Stimulated activated CD4-positive, alpha-beta T cell treated with anti-CD3 and anti-CD28 coated beads, Interleukin-1b, Interleukin-23, amount 100 ng/mL, for 24 hours (primary cell): ENCODE measurements at places on chromosomes 7 and 10.

GRCh38 chr10:128814782-128815181, 652.3 kb upstream of the MGMT start:
- no peak for DNase-seq

DNA sequence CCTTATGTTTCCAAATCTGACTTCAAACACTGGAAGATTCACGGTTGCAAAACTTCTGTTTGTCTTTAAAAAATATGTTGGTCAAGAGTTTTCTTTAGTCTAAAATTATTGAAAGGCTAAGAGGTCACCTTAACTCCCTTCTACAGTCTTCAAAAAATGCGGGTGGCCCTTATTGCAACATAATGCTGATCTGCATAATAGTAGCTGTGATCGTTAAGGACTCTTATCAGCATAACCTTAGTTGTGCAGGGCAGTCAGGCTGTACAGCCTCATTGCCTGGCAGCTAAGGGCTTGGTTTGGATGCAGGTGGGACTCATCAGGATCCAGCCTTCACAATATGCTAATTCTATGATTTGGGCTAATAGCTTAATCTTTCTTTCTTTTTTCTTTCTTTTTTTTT, 15.0 kb downstream of the KIAA1217 start:
- DNase-seq = no peak

GRCh38 chr10:20991526-20991925, 94.4 kb upstream of the NEBL start:
- DNase-seq = no peak

DNA sequence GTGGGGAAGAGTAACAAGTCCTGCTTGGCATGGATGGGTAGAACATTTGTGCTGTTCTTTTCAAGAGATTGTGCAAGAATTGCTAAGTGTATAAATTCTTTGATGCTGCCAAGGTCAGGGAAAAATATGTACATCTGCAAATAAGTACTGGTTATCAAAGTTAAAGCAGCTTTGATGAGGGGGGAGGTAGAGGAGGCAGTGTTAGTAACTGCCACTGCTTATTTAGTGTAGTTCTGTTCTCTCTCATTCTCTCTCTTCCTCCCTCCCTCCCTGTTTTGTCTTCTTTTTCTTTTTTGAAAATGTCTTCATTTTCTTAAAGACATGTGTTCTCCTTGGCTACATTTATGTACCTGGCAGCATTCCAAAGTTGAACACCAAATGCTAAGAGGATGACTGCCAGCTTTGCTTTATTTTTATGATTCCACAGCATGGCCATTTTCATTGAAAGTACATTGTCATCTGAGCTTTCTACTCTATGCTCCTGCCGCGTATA, 18.6 kb downstream of the CACNB2 start:
- DNase-seq = no peak

DNA sequence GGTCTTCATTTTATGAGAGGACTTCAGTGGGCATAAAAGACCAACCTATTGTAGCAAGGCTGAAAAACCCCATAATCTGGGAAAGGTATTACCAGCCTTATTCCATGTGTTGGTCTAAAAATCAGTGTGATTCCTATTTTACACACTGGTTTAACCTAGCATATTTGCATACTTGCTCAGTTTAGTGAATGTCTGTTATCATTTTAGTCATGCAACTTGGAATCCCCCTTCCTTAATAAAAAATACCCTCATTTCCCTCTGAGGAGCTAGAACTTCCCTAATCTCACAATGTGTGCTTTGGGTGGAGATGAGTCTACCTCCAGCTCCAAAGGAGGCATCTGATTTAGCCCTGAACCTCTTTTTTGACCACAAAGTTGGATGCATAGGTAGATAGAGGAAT, 312.8 kb upstream of the SORCS1 start:
- no peak for DNase-seq

- no peak for DNase-seq
Measured at GRCh38 chr10:118839348-118839747, 84.6 kb upstream of the CACUL1 start.

DNA sequence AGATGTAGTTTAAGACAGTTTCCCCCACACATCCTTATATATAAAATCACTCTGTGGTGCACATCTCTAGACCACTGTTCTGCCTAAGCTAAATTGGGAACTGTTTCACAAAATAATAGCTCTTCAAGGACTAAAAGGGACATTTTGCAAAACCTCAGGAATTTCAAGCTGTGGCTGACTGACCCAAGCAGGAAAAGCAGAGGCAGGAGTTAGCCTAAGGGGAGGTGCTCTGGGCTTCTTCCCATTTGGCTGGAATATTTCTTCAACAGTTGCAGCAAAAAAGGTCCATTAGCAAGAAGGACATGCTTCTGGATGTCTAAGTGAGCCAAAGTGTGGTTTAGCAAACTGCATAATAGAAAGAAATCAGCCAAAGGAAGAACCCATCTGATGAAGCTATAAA, 551.2 kb upstream of the ANKRD30A start:
- DNase-seq = no peak

- no peak for DNase-seq
Measured at GRCh38 chr7:157684909-157685429, 348.2 kb downstream of the DNAJB6 start.

- no peak for DNase-seq
Measured at GRCh38 chr7:150860291-150860977, 8.1 kb downstream of the AOC1 start.

DNA sequence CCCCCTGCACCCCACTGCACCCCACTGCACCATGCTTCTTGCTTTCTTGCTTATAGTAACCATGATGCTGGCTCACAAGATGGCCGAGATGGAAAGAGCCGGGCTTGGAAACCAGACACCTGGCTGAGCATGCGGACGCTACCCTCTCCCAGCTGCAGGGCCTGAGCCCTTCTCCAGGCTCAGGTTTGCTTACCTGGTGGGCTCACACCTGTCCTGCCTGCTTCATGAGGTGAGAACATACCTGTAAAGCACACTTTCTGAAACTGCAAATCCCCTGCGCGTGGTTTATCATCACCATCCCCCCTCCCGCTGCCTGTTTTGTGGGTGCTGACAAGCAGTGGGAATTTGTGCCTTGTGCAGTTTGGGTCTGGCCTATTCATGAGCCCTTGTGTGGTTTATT, 302.7 kb downstream of the GLRX3 start:
- no peak for DNase-seq

DNA sequence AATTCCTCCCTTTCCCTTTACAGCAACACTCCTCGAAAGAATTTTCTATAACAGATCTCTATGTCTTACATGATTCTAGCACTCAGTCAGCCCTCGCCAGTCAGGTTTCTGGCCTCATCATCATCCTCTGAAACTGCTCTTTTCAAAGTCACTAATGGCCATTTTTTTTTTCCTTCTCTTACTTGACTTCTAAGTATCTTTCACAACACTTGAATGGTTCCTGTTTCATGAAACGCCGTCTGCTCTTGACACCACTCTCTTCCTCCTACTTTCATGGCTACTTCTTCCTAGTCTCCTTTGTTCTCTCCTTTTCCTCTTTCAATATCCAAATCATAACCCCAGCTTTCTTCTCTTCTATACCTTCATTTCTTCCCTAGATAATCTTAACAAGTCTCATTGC, 100.5 kb upstream of the NRP1 start:
- DNase-seq = no peak

- DNase-seq = no peak
Measured at GRCh38 chr10:93711891-93712290, 9.5 kb upstream of the FRA10AC1 start.

- no peak for DNase-seq
Measured at GRCh38 chr10:97538411-97538810, 34.2 kb upstream of the ANKRD2 start.
